ENCODE measurements at places on chromosomes 16 and 17. TPM values are rescaled to one million over a fixed set of nuclear protein-coding genes. Genes with fewer than 3 reads are reported as not detected.
A peak's percentile ranks its signal among the peaks of the same experiment; 100 is the strongest.

DNA sequence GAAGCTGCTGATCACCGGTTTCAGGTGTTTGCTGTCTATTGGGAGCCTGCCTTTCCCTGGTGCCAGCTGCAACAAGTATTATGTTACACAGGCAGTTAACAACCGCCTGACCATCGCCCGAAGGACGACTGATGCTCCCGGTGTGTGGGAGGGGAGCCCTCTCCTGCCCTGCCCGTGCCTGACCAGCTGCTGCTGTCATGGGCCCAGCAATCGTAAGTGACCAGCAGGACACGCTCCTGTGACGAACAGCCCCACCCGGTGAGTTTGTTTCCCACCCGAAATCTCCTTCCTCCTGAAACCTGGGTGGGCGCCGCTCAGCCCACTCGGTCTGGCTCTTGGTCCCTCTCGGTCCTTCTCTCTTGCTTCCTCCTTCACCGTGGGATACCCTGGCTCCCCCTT is 17.9 kb upstream of the UBE2I start:
- H3K4me1 ChIP-seq = no peaks in the 10 kb centered on the region
- peaks cover 3% of the 10 kb centered on the region for H3K27me3 ChIP-seq
- no peaks in the 10 kb centered on the region for H3K36me3 ChIP-seq

Gene EFNB3
- total RNA-seq = 2.7 TPM

- H3K4me1 ChIP-seq = peaks cover 14% of the 10 kb centered on the region
- H3K27me3 ChIP-seq = no peaks in the 10 kb centered on the region
- peak overlapping the region; percentile 92 for H3K27ac ChIP-seq
- DNase-seq = no peak
- H3K36me3 ChIP-seq = no peaks in the 10 kb centered on the region
- H3K4me3 ChIP-seq = peak overlapping the region; percentile 93
Observed at GRCh38 chr17:21213638-21214014, 335 bp downstream of the TMEM11 start.

- DNase-seq = no peak
- no peak overlapping the region for H3K4me3 ChIP-seq
- H3K36me3 ChIP-seq = no peaks in the 10 kb centered on the region
- H3K27ac ChIP-seq = no peak overlapping the region
Observed at GRCh38 chr17:17067257-17067656, 25.0 kb downstream of the MPRIP start.

GRCh38 chr17:36743130-36743529 is 141.7 kb downstream of the MRM1 start:
- H3K27ac ChIP-seq = no peak overlapping the region
- no peak for DNase-seq
- H3K4me1 ChIP-seq = no peaks in the 10 kb centered on the region
- no peaks in the 10 kb centered on the region for H3K27me3 ChIP-seq

Gene ST6GALNAC2
- total RNA-seq = 61.6 TPM

Measured in ovary (tissue), 10 donors.